KBM-7 (cell line): ENCODE measurements at places on chromosomes 5 and 9.
A peak's percentile ranks its signal among the peaks of the same experiment; 100 is the strongest.

DNA sequence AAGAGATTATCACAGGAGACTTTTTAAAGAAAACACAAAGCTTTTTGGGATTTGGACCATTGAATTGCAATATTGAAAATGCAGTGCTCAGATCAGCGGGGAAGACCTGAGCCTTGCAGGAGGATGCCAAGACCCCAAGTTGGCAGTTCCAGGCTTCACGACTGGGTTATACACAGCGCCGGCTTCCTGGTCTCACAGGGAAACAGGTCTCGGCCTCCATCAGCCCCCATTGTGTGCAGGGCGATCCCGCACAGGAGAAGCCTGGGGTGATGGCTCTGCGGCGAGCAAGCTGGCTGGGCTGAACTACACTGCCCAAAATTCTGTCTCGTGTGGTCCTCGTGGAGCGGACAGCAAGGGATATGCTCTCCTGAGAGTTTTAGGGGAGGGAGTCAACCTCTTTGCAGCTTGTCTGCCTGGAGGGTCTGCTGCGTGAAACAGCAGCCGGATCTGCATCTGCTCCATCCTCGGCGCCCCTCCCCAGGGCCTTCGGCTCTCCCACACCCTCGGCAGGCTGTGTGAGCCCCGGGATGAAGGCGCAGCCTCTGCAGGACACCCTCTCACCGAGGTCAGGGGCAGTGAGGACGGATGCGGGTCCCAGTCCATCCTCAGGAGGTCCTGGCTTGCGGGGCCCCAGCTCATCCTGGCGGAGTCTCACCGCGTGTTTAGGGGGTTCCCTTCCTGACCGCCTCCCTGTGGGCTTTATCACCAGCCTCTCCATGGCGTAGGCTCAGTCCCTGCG is 60.6 kb downstream of the NSUN2 start:
- no peak for DNase-seq

- no peak for DNase-seq
These were observed 7.6 kb downstream of the MAP3K1 start for GRCh38 chr5:56822981-56823380.

DNA sequence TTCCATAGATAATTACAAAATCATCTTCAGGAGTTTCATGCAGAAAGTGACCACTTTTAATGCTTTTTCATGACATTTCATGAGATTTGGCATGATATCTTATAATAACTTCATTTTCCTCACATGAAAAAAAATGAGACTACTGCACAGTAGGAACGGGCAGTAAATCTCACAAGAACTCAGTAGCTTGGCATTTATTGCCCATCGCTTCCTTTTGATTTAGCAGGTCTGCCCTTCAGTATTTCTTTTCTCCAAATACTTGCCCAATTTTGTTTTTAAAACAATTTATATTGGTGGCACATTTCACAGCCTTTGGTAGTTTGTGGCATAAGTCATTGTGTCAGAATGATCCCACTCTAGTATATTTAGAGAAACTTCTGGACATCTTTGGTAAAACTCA is 711.8 kb upstream of the CHD1 start:
- no peak for DNase-seq

GRCh38 chr5:40409601-40410000 is 270.1 kb upstream of the PTGER4 start:
- peak; percentile 81 for DNase-seq

GRCh38 chr9:120787933-120788332 is 5.3 kb downstream of the FBXW2 start:
- DNase-seq, result peak; percentile 14

GRCh38 chr5:116442095-116442534 is 132.5 kb downstream of the SEMA6A start:
- no peak for DNase-seq

DNA sequence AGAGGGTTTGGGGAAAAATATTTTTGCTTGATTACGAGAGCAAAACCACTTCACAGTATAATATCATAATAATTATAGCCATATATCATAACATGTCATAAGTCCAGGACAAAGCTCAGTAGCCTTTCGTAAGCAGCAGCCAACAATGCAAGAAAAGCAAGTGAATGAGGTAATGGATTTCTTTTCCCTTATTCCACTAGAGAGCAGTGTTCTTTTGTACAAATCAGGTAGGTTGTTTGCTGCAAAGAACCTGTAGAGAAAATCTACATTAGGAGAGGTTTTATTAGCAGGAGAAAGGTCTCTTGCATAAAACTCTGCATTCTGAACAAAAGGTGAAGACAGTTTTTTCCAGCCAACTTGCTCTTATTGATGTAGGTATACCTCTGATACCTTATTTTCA is 1033.4 kb downstream of the TLE4 start:
- DNase-seq, result peak; percentile 6

DNA sequence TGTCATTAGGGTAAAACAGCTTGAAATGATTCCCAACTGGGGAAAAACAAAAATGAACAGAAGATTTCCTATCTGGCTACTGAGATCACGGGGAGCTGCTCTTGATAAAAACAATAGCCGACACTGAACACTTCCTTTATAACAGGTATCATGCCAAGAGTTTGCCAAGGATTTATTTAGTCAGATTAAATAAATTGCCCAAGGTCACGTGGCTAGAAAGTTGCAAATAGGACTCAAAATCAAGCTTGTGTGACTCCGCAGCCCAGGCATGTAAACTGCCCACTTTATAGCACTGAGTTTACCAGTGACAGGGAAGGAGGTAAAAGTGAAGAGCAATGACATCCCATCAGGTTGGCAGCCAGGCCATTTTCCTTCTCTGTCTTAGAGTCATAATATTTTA is 120.7 kb upstream of the ZNF618 start:
- no peak for DNase-seq

GRCh38 chr5:6435356-6435755 is 13.3 kb upstream of the UBE2QL1 start:
- peak; percentile 26 for DNase-seq

DNA sequence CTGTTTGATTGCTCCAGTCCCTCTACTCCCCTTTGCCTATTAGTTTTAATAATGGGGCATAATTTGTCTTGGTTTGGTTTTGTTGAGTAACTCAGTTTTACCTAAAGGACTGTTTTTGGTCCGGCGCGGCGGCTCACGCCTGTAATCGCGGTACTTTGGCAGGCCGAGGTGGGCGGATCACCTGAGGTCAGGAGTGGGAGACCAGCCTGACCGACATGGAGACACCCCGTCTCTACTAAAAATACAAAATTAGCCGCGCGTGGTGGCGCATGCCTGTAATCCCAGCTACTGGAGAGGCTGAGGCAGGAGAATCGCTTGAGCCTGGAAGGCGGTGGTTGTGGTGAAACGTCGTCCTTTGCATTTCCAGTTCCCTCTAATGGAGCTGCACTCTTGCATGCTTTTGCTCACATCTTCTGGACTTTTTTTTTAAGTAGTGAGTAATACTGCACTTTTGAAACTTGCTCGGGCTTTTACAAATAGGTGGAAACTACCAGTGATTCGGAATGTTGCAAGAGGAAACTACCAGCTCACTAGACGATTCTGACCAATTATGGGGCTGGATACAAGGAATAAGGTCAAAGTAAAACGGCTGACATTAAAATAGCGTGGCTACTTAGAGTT is 721 bp upstream of the MAML1 start:
- no peak for DNase-seq

GRCh38 chr5:91794856-91795548 is 411.9 kb upstream of the ARRDC3 start:
- DNase-seq, result no peak

DNA sequence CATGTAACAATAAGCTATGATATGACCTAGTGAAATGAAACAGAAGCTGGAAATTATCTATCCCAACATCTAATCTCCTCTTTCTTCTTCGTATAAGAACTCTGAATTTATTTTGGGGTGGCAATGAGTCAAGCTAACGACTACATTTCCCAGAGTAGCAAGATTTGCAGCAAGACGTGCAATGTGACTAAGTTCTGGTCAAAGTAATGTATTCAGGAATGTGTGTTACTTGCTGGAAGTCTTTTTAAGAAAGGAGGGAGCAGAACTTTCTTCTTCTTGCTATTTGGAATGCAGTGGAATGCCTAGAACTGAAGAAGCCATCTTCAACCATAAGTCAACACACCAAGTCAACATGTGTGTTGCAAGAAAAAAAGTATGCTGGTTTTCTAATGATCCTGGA is 406.6 kb upstream of the MEF2C start:
- DNase-seq, result no peak

- no peak for DNase-seq
These were observed 180.5 kb downstream of the FBXL7 start for GRCh38 chr5:15680455-15680854.

GRCh38 chr5:17156463-17156862 is 61.0 kb upstream of the BASP1 start:
- DNase-seq, result no peak

GRCh38 chr5:74356009-74356695 is 284.4 kb downstream of the ENC1 start:
- no peak for DNase-seq

DNA sequence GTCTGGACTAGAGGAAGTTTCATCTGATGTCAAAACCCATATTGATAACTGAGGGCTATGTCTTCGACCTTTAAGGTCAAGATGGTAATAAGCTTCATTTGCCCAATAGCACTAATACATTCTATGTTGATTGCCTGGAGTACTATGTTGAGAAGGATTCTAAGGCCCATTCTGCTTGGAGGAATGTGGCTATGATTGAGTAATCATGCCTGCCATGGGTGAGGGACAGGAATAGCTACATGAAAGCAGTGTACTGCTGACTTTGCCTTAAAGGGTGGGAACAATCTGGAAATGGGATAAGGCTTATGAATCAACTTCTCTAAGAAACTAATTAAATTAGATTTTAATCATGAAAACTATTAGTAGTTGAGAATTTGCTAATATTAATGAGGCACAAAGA is 13.6 kb downstream of the NNT start:
- DNase-seq, result no peak

DNA sequence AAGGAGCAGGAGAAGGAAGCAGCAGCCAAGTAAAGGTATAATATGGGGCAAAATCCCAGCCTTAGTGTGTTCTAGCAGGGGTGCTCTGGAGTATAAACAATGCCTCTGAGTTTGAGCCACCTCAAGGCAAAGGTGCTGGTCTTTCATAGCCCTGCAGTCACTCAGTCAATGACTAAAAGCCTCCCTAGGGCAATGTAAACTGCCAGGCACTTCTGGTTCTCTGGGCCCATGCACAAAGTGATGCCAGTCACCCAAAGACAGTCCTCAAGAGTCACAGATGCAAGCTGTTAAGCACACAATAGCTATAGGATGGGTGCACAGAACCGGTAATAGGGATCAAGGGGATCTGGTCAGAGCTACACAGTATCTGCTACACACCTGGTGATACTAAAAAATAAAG is 12.6 kb downstream of the ZBTB5 start:
- no peak for DNase-seq

- peak; percentile 7 for DNase-seq
These were observed 314.4 kb upstream of the EFNA5 start for GRCh38 chr5:107985144-107985543.

DNA sequence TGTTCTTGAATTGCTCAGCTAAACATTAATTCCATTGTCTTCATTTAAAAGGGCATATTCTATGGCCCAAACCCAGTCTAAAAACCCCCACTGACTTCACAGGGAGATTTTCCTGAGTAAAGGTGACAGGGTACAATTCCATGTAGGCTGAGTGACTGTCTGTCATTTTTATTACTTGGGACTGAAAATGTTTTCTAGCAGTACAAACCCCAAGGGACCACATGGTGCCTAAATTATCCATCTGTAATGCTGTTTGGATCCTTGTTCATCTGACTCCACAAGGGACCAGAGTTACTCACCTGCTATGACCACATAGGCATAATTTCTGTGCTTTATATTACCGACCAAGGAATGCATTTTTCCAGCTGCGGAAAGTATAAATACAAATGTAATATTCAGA is 349.1 kb downstream of the ZNF608 start:
- DNase-seq, result no peak

GRCh38 chr5:131541762-131542161 is 93.3 kb downstream of the RAPGEF6 start:
- DNase-seq, result no peak

DNA sequence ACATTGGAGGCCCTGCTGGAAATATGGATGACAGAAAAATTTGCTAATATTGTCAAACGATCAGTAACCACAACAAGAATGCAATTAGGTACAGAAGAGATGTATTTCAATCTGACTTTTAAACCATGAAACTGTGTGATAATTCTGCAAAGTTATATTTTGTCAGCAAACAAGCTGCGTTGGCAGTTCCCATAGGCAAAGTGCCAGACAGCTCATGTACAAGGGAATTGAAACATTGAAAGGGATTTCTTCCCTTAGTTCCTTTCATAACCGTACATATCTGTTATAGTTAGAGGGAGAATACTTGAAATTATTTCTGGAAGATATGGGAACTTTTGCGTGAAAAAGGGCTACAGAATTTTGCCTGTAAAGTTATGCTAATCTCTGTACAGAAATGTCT is 419.4 kb upstream of the PTGER4 start:
- DNase-seq, result no peak

- DNase-seq, result no peak
These were observed 16.3 kb upstream of the SPINK4 start for GRCh38 chr9:33223696-33224095.

- DNase-seq, result no peak
These were observed 147.5 kb downstream of the DAB2IP start for GRCh38 chr9:121798941-121799340.

DNA sequence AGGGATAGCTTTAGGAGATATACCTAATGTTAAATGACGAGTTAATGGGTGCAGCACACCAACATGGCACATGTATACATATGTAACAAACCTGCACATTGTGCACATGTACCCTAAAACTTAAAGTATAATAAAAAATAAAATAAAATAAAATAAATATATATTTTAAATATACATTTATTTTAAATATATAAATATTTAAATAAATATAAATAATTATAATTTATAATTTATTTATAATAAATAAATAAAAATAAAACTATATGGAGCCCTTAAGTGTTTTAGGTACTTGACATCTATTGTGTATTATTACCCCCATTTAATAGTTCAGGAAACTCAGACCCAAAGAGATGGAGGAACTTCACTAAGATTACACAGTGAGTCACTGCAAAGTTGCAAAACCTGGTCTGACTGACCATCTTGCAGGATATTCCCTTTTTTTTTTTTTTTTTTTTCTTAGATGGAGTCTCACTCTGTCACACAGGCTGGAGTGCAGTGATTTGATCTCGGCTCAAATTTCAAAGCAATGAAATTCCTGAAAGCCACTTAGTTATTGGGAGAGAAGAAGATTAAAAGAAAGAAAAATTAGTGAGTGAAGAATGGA is 5.8 kb upstream of the C5orf52 start:
- no peak for DNase-seq

- DNase-seq, result no peak
These were observed 44.6 kb downstream of the WHRN start for GRCh38 chr9:114460513-114461199.

DNA sequence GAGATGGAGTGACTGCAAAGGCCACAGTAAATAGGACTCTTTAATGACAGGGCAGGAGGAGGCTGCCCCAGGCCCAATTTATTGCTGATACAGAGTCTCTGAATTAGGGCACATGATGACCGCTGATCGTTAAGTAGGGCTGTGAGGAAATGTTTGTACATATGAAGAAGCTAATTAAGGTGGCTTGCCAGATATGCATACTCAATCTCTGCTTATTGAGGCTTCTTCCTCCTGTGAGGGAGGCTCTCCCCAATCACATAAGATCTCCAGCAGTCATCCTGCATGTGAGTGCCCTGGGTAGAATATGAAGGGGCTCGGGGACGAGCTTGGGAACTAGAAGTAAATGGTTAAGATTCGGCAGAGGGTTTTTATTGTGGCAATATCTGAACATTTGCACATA is 8.2 kb upstream of the CD180 start:
- DNase-seq, result no peak
